ENCODE measurements at places on chromosomes 2 and 18.

- no peak for DNase-seq
These were observed 322.1 kb upstream of the THUMPD2 start for GRCh38 chr2:40101131-40101575.

GRCh38 chr2:237616734-237617586 lies 10.4 kb upstream of the LRRFIP1 start:
- no peak for DNase-seq

DNA sequence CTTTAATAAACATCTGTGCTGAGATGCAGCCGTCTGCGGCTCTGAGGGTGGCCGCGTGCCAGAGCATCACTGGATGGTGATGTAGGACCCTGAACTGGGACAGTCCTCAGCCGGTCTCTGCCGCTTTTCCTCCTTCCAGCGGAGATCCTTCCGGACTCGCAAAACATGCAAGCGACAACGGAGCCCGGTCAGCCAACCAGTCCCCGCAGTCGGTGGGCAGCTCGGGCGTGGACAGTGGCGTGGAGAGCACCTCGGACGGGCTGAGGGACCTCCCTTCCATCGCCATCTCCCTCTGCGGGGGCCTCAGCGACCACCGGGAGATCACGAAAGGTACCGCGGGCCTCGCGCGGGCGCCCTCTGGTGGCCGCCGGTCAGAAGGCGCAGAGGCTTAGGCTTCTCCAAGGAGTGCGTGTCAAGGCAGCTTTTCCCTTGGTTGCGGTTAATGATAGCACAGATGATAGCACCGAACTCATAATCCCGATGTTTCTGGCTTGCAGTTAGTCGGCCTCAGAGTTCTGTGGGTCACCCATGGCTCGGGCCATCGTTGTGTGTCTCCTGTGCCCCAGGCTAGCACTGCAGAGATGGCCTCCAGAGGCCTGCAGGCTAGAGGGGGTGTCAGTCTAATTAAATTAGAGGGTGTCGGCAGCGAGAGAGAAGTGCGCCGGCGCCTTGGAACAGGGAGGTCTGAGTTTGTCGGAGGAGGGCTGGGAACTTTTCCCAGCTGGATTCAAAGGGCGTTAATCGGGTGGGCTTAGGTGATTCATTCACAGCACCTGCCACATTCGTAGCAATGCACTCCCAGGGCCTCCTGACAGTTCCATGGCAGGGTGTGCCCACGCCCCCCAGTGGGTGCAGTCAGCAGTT lies 38.5 kb downstream of the LPIN1 start:
- DNase-seq: peak; percentile 76

DNA sequence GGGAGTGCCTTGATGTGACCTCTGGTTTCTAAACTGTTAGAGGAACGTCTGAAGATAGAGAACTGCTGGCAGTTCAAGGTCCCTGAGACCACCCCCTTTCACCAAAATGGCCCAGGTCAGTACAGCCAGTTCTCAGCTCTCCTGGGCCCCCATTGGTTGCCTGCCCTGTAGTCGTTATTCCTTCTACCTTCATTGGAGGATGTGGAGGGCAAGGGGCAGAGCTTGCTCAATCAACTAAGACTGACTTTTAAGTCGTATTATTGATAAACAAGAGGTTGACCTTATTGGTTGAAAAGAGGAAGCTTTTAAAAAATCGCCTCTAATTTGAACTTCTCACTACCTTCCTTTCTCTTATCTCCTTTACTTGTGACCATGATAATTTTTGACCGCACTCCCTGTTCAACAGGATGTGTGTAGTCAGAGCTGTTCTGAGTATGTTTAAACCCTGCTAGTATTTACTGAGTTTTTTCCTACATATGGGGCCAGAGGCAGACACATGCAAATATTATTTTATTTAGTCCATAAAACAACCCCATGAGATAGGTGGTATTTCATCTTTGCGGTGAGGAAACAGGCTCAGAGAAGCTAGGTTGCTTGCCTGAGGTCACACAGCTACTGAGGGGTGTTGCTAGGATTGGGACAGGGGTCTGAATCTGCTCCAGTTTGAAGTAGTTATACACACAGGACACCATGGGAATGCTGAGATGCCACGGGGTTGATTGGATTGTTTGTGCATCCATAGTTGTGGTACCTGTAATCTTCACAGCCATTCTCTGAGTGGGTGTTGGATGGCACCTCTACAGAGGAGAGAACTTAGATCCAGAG lies 65.9 kb downstream of the TMEM247 start:
- no peak for DNase-seq

- DNase-seq: no peak
These were observed 131.5 kb downstream of the ZNF516 start for GRCh38 chr18:76363436-76364120.

DNA sequence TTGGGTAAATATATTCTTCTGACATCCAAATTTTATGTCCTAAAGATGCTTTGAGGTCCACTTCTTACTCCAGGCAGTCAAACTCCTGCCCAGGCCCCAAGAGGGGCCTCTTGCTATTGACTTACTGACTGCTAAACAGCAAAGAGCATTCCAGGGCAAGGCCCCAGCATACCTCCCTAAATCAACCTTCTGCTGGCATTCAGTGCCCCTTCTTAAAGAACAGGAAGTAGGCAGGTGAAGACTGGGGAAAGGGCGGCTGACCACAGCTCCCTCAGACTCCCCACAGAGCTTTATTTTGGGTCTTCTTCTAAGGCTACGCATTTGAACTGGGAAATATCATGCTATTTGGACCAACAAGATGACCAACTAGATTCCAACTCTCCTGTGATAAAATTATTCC lies 68.9 kb downstream of the USP40 start:
- no peak for DNase-seq

- DNase-seq: no peak
These were observed 386.0 kb upstream of the ATP5MC3 start for GRCh38 chr2:175567435-175568061.

- DNase-seq: no peak
These were observed 29.0 kb downstream of the CFAP210 start for GRCh38 chr2:169664978-169665930.

- DNase-seq: peak; percentile 24
These were observed 61.6 kb upstream of the PARD3B start for GRCh38 chr2:204483608-204484081.

DNA sequence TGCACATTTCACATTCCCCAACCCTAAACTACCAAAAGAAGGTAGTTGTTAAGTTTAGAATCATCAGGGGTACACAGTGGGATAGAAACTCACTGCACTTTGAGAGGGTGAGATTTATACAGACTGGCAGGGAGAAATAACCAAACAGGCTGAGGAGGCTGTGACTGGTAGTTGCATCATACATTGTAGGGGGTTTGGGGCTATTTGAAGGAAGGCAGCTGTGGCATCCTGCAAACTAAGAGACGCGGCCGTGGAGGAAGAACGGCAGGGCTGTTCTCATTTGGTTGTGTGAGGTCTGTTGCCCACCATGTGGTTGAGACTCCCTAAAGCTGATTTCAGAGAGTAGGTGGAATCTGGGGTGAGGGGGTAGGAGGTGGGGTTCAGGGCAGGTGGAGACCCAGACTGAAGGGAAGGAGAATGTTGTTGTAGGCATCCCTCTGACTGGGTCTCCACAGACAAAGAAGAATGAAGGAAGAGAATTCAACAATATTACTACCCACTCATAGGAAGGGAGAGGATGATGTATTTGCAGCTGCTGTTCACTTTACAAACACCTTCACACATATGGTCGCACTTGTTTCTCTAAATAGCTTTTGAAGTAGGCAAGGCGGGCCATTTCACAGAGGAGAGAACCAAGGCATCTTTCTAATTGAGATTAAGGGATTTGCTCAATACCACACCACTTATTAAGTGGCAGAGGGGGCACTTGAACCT lies 170.9 kb upstream of the SIX2 start:
- no peak for DNase-seq

DNA sequence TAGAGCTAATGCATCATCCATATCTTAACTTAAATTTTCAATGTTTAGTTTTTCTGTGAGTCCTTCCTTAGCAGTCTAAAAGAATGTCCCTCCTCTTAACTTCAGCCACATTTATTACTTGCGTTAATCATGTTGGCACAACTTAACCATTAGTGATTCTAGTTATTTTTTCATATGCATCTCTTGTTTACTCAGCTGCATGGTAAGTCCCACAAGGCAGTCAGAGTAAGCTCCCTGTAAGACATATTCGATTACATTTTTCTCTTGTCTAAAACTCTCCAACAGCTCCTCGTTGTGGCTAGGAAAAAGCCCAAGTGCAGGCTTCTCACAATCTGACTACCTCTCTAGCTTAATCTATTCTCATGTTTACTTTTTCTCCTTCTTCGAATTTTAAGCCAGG lies 2045.3 kb upstream of the PIK3C3 start:
- DNase-seq: no peak
